ENCODE measurements at places on chromosomes 4 and X.
A peak's percentile ranks its signal among the peaks of the same experiment; 100 is the strongest.

DNA sequence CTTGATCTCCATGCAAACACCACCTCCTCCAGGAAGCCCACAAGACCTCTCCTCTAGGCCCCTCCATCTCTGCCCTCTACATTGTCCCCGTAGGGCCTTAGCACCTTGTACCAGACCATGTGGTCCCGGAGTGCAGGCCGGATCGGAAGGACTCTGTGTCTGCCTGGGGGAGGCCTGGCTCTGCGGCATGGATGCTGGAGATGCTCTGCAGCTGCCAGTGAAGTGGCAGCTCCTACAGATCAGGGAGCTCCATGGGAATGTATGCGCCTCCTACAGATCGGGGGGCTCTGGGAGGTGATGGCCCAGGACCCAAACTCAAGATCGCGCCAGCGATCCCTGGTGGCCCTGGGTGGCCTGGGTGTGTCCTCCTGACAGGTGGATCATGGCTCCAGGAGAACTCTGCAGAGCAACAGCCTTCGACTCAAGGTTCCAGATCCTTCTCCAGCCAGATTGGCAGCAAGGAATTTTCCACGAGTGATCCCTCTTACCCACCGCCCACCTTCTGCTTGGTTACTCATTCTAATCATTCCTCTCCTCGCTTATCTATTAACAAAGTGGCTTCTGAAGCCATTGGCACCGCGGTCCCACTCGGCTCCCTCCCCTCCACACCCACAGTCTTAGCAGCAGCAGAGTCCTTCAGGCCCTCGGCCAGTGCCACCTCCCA lies 67.3 kb downstream of the ADRA2C start:
- DNase-seq, result no peak

DNA sequence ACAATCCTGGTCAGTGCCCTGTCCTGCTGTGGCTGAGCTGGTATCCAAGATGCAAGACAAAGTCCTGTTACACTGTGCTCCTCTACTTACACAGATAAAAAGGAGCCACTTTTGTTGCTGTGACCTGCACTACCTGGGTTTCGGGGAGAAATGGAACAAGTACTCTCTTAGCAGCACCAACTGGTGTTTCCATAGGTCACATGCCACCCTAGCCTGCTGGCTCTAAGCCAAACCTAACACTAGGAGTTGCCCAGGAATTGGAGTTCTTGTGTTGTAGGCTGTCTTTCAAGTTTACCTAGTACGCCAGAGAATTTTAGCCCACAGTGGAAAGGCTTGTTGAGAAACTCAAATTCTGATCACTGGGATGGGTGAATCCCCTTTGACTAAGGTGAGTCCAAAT lies 727.4 kb downstream of the FAM133A start:
- no peak for DNase-seq

GRCh38 chr4:180900781-180901180 lies 1342.4 kb upstream of the TENM3 start:
- no peak for DNase-seq

- DNase-seq, result peak; percentile 86
Measured at GRCh38 chr4:76589402-76589801, 154.4 kb downstream of the SHROOM3 start.

DNA sequence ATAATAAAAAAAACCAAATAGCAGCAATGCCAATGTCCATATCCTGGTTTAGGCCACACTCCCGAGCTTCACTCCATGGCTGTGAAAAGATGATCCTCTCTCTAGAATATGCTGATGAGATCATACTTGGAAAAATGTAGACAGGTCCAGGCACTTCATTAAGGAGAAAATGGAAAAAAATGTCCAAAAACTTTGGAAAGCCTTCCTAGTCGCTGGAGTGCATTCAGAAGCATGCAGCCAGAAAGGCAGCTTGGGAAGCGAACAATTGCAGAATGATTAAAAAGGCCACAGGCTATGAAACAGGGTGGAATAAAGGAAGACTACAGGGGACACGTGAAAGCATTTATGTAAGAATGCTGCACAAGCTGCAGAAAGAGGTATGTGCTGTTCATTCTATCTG lies 165.6 kb upstream of the HCCS start:
- DNase-seq, result peak; percentile 16

GRCh38 chrX:95539041-95539440 lies 1145.6 kb upstream of the DIAPH2 start:
- DNase-seq, result no peak

DNA sequence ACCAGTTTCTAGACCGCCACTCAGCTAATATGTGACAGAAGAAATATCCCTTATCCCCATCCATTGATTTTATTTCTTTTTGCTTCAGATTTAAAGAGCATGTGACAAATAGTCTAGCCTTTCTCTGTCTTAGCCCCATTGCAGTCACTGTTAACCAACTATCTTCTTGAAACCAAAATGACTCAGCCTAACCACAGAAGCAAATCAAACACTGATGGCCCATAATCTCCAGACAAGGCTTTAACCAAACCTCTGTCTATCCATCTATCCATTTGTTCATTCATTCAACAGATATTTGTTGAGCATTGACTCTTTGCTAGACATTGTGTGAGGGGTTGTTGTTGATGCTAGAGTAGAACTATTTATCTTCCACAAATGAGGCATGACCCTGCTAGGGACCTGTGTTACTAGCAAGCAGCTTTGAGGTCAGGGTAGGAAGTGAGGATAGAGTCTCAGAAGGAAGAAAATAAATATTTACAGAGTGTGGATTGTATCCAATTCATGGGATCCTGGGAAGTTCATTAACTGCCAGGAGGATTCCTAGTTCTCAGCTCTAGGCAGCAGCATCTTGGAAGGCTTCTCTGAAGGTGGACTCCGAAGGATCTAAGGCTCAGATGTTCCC lies 22.5 kb downstream of the HNRNPH2 start:
- peak; percentile 19 for DNase-seq

DNA sequence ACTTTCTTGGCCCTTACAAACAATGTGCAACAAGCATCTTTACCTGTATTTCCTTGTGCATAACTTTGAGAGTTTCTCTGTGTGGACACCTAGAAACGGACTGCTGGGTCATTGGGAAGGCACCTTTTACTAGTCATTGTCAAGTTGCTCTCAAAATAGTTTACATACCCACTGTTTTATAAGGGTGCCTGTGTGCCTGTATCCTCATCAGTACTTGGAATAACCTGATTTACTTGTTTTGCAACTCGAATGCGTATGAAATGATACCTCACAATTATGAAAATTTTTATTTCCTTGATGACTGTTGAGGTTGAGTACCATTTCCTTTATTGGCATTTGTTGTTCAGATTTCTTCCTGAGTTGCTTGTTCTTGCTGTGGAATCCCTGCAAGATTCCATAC lies 150.8 kb downstream of the STIM2 start:
- no peak for DNase-seq

DNA sequence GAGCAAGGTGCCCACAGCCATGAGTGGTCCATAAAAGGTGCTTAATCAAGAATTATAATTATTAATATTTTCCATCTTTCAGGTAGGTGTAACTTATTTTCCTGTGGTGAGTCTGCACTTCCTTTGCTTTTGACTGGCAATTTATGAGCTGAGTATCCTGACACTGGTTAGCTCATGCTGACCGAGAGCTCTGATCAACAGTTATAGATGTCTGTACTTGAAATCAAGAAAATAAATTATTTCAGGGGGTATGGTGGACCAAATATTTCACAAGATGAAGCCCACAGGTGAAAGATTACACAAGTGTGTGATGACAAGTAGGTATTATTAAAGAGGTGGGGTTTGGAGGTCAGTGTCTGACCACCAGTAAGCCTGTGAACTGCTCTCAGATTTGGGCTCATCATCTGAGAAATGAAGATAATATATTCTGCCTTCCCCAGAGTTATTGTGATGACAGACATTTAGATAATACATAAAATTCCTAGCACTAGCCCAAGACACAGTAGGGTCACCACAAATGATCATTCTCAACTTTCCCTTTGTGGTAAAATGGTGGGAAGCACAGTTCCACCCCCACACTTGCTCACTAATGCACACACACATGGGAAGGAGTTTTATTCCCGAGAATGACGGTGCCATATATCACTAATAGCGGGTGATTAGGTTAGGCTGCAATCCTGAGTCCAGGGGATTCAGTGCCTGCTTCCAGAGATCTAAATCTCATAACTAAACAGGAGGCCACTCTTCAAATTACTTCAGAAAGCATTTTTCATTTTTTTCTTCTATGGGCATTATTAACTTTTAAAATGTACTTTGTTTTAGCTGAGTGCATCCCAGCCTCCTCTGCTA lies 34.0 kb upstream of the PACRGL start:
- no peak for DNase-seq

DNA sequence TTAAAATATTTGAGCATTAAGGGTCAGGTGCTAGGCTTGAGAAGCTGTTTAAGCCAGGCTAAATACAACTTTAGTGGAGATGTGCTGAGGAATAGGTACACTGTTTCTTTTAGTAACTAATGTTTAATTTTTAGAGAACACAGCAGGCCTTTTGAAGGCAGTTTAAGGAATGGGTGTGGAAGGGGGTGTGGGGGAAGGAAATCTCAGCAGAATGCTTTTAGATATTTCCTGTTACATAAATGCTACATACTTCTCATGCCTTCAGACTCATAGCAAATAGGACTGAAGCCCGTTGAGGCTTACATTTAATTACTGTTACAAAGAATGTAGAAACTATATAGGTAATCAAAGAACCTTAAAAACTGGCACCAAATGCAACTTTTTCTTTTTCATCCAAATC lies 66.3 kb downstream of the WWC2 start:
- peak; percentile 27 for DNase-seq

GRCh38 chr4:86362510-86362909 lies 2.7 kb upstream of the MAPK10 start:
- DNase-seq, result no peak

GRCh38 chrX:120145295-120145925 lies 13.0 kb upstream of the RHOXF2 start:
- no peak for DNase-seq
